ENCODE measurements at places on chromosomes 4 and X.

GRCh38 chrX:124736553-124737270, 390.3 kb downstream of the SH2D1A start:
- peak; percentile 8 for DNase-seq

GRCh38 chr4:10856271-10856782, 171.8 kb upstream of the CLNK start:
- no peak for DNase-seq

GRCh38 chr4:111214371-111214770, 591.5 kb upstream of the PITX2 start:
- no peak for DNase-seq

GRCh38 chrX:14584548-14584947, 55.2 kb downstream of the GLRA2 start:
- no peak for DNase-seq

DNA sequence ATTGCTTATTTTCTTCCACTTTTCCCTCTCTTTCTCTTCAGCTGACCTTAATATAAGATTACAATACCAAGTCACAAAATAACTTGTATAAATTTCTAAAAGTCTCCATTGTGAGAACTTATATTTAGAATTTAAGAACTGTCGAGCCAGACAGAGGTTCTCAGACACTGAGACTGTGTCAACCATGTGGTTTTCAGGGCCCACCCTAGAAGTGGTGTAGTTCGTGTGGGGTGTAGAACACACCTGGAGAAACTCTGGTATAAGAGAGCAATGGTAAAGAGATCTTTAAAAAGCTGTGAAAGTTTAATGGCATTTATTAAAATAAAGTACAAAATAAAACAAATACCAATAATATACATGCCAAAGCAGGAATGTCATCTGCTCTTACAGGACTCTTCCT, 19.7 kb downstream of the CPEB2 start:
- DNase-seq: no peak

Measured in NCI-H774 (cell line).